GM04504 (cell line): ENCODE measurements at places on chromosomes 7 and 10.

GRCh38 chr10:12907656-12908055 lies 93.9 kb downstream of the CCDC3 start:
- no peak for DNase-seq

GRCh38 chr7:158499082-158499455 lies 88.6 kb downstream of the PTPRN2 start:
- DNase-seq = no peak

DNA sequence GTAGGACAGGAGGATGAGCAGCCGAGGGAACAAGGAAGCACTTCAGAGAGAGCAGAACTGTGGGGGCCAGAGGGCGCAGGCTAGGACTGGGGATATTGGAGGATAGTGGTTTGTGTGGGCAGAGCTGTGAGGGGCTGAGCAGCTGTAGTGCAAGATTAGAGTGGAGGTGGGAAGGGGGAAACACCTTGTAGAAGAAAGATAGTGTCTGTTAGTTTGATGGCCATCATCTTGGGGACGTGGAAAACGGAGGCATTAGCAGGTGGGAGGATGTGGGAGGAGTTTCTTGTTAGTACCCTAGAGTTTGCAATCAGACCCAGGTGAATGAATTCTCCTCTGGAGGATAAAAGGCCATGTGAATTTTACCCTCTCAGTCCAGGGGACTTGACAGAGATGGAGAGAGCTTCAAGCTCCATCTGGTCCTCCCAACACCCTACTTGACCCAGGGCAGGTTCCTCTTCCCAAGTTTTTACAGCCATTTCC lies 34.0 kb downstream of the PRSS2 start:
- DNase-seq = no peak

DNA sequence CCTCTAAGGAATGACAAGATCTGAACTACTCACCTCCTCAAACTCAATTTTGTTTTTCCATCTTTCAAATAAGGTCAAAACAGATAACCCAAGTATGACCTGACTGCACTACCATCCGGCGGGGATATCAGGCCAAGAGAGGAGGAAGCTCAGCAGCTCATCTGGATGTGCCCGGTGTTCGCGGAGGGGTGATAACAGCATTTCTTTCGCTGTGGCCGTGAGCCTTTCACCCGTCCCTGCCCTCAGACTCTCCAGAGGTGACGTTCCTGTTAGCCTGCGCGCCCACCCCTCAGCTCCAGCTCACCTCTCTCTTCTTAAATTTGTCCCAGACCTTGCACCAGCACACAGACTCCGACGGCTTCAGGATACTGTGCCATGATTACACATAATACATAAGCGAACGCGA lies 526 bp downstream of the ZNF248 start:
- no peak for DNase-seq

DNA sequence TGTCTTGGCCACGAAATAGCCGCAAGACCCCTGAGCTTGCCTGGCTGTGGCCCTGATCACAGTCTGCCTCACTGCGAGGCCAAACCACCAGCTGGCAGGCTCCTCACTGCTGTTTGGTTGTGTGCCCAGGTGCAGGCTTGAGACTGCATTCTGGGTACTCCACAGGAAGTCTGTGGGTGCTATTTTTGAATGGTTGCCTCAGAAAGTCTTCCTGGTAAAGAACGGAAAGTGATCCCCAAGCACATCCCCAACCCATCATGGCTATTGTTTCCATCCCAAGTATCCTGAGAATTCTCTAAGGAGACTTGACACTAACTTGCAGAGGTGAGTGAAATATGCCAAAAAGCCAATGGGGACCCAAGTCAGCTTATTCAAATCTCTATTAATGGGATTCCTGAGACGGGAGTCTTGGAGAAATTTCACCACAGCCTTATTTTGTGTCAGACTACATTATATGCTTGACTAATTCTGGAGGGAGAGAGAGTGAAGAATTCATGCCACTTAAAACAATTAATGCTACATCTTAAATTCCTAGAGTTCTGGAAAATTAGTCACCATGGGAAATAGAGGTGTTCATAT lies 170.9 kb downstream of the RAMP3 start:
- no peak for DNase-seq

GRCh38 chr7:77419102-77419501 lies 3.0 kb upstream of the GSAP start:
- DNase-seq = no peak

DNA sequence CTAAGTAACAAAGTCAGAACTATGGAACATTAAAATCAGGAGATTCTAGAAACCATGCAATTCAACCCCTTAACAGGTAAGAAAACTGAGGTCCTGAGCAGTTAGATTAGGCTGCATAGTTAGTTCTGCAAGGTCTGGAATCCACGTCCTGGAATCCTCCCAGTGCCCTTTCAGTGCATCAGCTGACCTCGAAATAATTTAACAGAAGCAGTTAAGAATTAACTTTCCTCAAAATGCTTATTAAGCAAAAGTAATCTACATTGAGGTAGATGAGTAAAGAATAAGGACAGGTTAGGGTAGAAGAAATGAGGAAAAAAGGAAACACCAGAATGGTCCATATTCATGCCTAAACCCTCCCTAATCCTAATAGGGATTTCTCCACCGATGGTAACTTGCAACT lies 37.6 kb downstream of the GSAP start:
- no peak for DNase-seq

GRCh38 chr10:100006243-100006886 lies 3.4 kb downstream of the DNMBP start:
- DNase-seq = peak; percentile 87

GRCh38 chr10:128808921-128809440 lies 658.1 kb upstream of the MGMT start:
- DNase-seq = no peak

GRCh38 chr7:158387546-158387891 lies 200.1 kb downstream of the PTPRN2 start:
- no peak for DNase-seq
